ENCODE measurements at places on chromosomes 2 and 18.

DNA sequence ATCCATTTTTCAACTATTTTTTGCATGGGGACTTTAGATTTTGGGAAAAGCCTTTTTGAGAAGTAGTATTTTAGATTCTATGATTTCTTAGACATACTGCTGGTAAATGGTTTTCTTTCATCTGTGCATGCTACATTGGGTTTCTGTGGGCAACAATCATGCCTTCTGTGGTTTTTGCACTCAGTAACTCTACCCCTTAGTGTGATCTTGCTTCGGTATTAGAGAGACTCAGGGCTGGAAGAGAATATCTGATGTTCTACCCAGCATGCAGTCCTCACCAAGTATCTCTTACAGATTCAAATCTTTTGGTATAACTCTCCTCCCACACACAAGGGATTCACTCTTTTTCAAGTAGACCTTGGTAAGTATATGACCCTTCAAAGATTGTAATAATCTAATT, 183.0 kb downstream of the PMAIP1 start:
- no peak for DNase-seq

DNA sequence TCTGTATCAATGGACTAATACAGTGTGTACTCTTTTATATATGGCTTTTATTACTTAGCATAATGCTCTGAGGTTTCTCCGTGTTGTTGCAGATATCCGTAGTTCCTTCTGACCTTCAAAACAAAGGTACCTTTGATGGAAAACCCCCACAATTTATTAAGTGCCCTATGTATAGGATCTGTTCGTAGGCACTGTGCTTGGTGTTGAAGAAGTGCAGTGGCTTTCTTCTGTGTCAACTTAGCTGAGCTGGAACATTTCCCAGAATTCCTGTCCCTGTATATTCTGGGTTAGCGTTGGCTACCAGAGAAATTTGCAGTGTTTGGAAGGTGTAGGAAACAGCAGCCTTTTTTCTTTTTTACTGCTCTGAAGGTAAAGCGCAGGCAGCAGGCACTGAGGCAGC, 56.3 kb upstream of the MSH2 start:
- DNase-seq, result no peak

DNA sequence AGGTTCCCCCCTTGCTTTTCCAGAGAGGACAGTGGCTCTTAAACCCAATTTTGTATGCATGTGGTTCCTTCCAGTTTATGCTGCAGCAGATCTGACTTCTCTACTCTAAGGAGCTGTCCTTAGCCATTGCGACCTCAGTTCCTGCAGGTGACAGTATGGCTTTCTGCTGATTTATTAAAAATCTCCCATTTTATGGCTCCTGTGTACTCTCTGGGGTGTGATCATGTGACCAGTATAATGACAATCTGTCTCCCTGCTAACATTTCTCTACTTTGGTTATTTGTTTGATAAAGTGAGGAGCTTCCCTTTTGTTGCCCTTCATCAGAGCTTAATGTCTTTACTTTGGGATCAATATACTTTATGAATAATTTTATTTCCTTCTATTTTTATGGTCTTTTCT, 148.7 kb upstream of the VRK2 start:
- no peak for DNase-seq

- DNase-seq, result no peak
Measured at GRCh38 chr2:15168116-15168515, 393.0 kb downstream of the NBAS start.

- peak; percentile 71 for DNase-seq
Measured at GRCh38 chr2:173402405-173402974, 47.8 kb downstream of the CDCA7 start.

- DNase-seq, result no peak
Measured at GRCh38 chr2:35082072-35082471, 1273.5 kb upstream of the CRIM1 start.

GRCh38 chr2:46816846-46817726, 98.5 kb downstream of the MCFD2 start:
- no peak for DNase-seq

DNA sequence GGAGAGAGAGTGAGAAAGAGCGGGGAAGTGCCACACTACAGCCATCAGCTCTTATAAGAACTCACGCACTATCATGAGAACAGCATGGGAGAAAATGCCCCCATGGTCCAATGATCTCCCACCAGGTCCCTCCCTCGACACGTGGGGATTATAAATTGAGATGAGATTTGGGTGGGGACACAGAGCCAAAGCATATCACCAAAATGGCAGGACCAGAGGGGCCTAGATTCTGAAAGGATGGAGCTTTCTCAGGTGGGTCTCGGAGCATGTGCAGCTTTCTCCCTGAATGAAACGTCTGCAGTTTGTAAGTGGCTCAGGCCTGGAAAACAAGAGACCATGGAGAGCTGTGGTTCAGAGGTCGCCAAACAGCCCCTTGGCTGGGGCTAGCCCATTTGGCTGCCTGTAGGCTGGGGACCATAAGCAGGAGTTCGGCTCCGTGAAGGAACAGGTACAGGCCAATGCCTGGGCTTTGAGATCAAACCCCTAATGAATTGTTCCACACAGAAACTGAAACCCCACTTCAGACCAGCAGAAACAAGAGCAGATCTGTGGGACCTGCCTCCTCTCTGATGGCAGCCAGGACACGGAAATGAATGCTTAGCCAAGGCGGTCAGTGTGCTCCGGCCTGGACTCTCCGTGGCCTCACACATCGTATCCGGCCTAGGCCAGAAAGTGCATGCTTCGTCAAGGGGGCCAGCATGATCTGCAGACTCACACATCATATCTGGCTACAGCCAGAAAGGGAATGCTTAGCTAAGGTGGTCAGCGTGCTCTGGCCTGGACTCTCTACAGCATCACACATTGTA, 111.2 kb upstream of the TMEM18 start:
- DNase-seq, result no peak

- no peak for DNase-seq
Measured at GRCh38 chr2:194705398-194705797, 951.6 kb upstream of the SLC39A10 start.

All from activated CD4-positive, alpha-beta T cell treated with anti-CD3 and anti-CD28 coated beads, Interleukin-2, amount 50 U/mL, for 48 hours (primary cell).